CD14-positive monocyte (primary cell): ENCODE measurements at places on chromosomes 12 and 14. TPM values are rescaled to one million over a fixed set of nuclear protein-coding genes. Genes with fewer than 3 reads are reported as not detected.
A peak's percentile ranks its signal among the peaks of the same experiment; 100 is the strongest.

GRCh38 chr12:83841620-83842019 lies 1071.0 kb downstream of the SLC6A15 start:
- H3K27me3 ChIP-seq: no peaks in the 10 kb centered on the region
- no peak for DNase-seq
- no peaks in the 10 kb centered on the region for H3K4me1 ChIP-seq
- H3K4me3 ChIP-seq: no peak overlapping the region
- H3K36me3 ChIP-seq: no peaks in the 10 kb centered on the region

GRCh38 chr12:5003025-5003666 lies 40.5 kb upstream of the KCNA5 start:
- DNase-seq: no peak
- H3K36me3 ChIP-seq: no peaks in the 10 kb centered on the region
- no peak overlapping the region for H3K27ac ChIP-seq

DNA sequence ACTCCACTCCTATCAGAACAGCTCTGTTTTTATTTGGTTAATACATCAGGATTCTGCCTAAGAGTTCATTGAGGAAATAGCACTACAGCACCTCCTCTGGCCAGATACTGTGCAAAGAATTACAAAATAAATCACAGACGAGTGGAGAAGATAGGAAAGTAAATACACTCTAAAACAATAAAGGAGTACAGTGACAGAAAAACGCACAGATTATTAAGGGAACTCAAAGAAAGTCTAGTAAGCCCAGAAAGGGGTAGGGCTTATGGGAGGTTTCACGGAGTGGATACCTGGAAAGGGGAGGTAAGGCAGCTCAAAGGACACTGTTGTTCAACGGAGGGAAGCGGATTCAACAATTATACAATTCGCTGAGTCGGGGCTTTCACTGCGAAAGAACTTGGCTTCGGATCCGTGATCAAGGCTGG lies 5.5 kb downstream of the OR10AD1 start:
- peak overlapping the region; percentile 98 for H3K27ac ChIP-seq
- H3K4me1 ChIP-seq: peaks cover 47% of the 10 kb centered on the region
- H3K4me3 ChIP-seq: peak overlapping the region; percentile 78

DNA sequence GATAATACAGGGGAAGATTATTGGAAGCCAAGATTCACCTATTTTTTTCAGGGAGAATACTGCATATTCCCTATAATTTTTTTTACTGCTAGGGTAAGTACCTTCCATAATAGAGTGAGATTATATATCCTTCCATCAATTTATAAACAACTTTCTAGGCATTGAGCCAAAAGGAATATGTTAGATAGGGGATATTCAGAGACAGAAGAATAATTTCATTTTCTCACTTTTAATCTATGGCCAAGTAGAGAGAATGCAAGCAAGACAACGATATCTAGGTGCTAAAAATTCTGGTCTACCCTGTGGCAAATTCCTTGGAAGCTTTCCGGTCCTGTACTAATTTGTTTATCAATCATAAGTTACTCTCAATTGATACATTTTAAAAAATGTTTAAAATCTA lies 69.7 kb upstream of the STAC3 start:
- H3K4me1 ChIP-seq: no peaks in the 10 kb centered on the region
- no peak overlapping the region for H3K4me3 ChIP-seq
- no peak for DNase-seq
- H3K36me3 ChIP-seq: peaks cover 2% of the 10 kb centered on the region
- no peak overlapping the region for H3K27ac ChIP-seq

GRCh38 chr12:53465679-53466078 lies 13.8 kb downstream of the PCBP2 start:
- no peak overlapping the region for H3K4me3 ChIP-seq
- H3K27ac ChIP-seq: no peak overlapping the region
- H3K27me3 ChIP-seq: no peaks in the 10 kb centered on the region
- DNase-seq: no peak
- H3K4me1 ChIP-seq: no peaks in the 10 kb centered on the region

GRCh38 chr14:64997108-64997794 lies 10.6 kb downstream of the FNTB start:
- H3K4me1 ChIP-seq: peaks cover 33% of the 10 kb centered on the region
- H3K4me3 ChIP-seq: no peak overlapping the region
- H3K27me3 ChIP-seq: no peaks in the 10 kb centered on the region
- H3K27ac ChIP-seq: peak overlapping the region; percentile 3
- DNase-seq: no peak

GRCh38 chr12:122474324-122474716 lies 26.4 kb downstream of the ZCCHC8 start:
- H3K4me3 ChIP-seq: no peak overlapping the region
- H3K36me3 ChIP-seq: peaks cover 69% of the 10 kb centered on the region
- no peak for DNase-seq
- no peaks in the 10 kb centered on the region for H3K27me3 ChIP-seq
- no peaks in the 10 kb centered on the region for H3K4me1 ChIP-seq

Gene GPRC5A
- polyA plus RNA-seq: not detected

DNA sequence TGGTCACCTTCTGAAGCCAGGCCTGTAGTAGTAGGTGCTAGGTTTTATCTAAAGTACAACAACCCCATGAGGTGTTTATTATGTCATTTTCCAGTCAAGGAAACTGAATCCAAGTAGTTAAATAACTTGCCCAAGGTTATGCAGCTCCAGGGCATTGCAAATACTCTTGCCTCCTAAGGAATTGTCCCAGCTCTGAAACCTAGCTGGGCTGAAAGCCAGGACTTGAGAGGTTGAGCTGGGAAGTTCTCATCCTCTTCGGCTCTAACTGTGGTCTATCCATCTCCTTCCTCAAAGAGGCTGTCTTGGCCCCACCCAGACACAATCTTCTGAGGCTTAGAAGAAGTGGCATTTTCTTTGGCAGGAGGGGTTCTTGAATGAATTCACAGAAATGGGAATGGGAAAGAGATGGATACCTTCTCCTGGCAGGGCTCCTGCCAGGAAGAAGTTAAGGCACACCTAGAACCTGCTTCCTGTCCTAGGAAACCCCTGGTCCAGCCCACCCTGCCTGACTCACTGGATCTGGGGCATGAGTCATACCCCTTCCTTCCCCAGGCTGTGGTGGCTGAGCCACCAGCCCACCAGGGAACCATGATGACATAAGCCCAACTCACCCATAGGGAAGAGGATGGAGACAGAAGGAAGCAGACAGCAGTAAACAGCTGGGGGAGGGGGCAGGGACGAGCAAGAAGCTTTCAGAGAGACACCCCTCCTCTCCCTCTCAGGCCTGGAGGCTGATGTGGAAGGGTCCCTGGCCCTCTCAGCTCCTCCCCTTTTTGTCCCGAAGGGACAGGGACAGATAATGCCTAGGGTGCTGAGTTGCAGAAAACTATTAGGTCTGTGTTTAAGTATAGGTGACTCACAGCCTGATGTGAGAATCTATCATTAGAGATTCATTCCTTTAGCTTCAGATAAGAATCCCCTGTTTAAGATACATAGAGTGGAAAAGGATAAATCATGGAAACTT lies 2.1 kb upstream of the PLEK2 start:
- H3K4me1 ChIP-seq: peaks cover 16% of the 10 kb centered on the region
- peak; percentile 79 for DNase-seq
- peaks cover 13% of the 10 kb centered on the region for H3K27me3 ChIP-seq
- no peaks in the 10 kb centered on the region for H3K36me3 ChIP-seq
- H3K27ac ChIP-seq: no peak overlapping the region

DNA sequence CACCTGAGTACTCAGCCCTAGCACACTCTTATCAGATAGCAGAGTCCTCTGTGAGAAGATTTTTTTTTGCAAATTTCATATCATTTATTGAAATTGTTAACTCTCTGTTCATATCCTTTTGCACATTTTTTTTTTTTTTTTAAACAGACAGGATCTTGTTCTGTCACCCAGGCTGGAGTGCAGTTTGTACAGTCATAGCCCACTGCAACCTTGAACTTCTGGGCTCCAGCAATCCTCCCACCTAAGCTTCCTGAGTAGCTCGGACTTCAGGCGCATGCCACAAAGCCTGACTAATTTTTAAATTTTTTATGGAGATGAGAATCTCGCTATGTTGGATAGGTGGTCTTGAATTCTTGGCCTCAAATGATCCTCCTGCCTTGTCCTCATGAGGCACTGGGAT lies 4.3 kb downstream of the PARP2 start:
- no peak overlapping the region for H3K4me3 ChIP-seq
- no peak overlapping the region for H3K27ac ChIP-seq
- H3K27me3 ChIP-seq: no peaks in the 10 kb centered on the region
- no peak for DNase-seq

DNA sequence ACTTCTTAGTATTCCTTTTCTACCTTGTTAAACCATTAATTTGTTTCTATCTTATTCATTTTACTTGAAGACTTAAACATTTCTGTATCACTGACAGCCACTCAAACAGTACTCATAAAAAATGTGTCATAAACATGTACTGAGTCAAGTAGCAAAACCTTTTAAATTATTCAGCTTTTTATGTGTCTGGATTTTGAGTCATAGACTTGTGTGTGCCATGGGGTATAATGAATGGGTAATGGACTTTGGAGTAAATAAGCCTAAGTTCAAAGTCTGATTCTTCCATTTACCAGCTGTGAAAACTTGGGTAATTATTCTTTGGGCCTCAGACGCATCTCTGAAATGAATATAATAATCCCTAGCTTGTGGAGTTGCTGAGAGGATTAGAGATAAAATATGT lies 199.0 kb downstream of the RAD51B start:
- H3K27me3 ChIP-seq: no peaks in the 10 kb centered on the region
- no peak overlapping the region for H3K27ac ChIP-seq
- DNase-seq: no peak
- no peak overlapping the region for H3K4me3 ChIP-seq
- no peaks in the 10 kb centered on the region for H3K36me3 ChIP-seq
- H3K4me1 ChIP-seq: no peaks in the 10 kb centered on the region

DNA sequence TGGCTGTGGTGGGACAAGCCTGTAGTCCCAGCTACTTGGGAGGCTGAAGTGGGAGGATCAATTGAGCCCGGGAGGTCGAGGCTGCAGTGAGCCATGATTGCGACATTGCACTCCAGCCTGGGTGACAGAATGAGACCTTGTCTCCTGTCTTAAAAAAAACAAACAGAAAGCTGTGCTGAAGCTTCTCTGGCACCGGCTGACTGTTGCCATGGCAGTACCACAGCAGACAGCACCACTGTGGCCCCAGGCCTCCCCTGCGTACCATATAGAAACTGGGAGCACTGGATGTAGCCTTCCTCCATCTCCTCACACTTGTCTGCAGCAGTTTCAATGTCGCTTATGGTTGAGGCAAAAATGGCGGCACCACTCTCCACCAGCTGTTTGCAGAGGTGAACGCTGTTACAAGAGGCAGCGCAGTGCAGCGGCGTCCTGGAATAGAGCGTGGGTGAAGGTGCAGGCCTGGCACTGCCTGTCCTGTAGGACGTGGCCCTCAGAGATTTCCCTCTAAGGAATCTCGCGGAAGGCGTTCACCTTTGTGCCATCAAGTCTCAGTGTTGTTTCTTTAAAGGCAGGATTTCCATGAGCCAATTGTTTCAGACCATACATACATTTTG lies 21.9 kb downstream of the ZFYVE21 start:
- no peaks in the 10 kb centered on the region for H3K27me3 ChIP-seq
- peaks cover 18% of the 10 kb centered on the region for H3K36me3 ChIP-seq
- no peak overlapping the region for H3K27ac ChIP-seq
- no peaks in the 10 kb centered on the region for H3K4me1 ChIP-seq

GRCh38 chr12:82359115-82359478 lies 768 bp downstream of the METTL25 start:
- H3K36me3 ChIP-seq: peaks cover 21% of the 10 kb centered on the region
- no peaks in the 10 kb centered on the region for H3K27me3 ChIP-seq
- peaks cover 16% of the 10 kb centered on the region for H3K4me1 ChIP-seq
- DNase-seq: no peak

DNA sequence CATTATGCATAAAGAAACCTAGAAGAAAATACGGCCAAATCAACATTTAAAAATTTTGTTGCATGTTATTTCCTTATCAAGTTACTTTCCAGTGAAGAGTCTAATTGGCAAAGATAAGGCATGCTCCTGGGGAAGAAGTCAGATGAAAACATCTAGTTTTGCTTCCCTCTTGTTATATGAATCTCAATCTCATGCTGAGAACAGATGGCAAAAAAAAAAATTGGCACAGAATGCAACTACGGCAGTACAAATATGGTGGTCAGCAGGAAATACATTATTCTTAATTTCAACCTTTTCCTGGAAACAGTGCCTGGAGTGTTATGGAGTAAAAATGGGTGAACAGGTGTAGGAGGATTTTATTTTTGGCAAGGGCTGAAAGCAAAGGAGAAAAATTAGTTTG lies 32.8 kb downstream of the HECTD4 start:
- H3K27ac ChIP-seq: no peak overlapping the region
- no peaks in the 10 kb centered on the region for H3K4me1 ChIP-seq
- DNase-seq: no peak

- no peak overlapping the region for H3K27ac ChIP-seq
- H3K4me1 ChIP-seq: peaks cover 13% of the 10 kb centered on the region
- no peak overlapping the region for H3K4me3 ChIP-seq
- no peaks in the 10 kb centered on the region for H3K27me3 ChIP-seq
Measured at GRCh38 chr14:101625336-101626097, 64.2 kb downstream of the DIO3 start.

Gene NOVA1
- polyA plus RNA-seq: not detected

DNA sequence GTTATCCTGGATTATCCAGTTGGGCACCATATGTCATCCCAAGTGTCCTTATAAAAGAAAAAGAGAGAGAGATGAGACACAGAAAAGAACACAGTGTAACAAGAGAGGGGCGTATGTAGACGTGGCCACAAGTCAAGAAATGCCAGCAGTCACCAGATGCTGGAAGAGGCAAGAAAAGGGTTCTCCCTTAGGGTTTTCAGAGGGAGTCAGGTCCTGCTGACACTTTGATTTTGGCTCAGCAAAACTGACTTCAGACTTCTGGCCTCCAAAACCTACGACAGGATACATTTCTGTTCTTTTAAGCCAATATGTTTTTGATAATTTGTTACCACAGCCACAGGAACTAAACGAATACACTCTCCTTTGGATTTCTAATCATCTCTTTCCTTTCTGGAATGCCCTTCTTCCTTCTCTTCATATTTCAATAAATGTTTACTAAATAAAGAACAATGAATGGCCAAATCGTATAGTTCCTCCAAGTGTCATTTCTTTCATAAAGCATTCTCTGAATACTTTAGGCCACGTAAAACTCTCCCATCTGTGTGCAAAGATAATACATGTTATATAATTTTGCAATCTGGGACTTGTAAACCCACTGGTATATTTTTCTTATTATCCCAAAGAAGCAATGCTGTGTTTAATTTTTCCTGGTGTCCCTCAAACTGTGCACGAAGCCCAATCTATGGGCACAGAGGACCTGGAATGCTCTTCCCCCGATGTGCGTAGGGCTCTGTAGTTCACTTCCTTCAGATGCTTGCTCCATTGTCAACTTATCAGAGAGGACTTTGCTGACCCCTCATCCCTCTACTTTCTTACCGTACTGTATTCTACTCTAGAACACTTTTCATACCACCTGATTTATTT lies 303.6 kb downstream of the CEP128 start:
- no peak overlapping the region for H3K4me3 ChIP-seq
- no peaks in the 10 kb centered on the region for H3K4me1 ChIP-seq
- no peak for DNase-seq
- H3K27ac ChIP-seq: no peak overlapping the region
- H3K27me3 ChIP-seq: no peaks in the 10 kb centered on the region

DNA sequence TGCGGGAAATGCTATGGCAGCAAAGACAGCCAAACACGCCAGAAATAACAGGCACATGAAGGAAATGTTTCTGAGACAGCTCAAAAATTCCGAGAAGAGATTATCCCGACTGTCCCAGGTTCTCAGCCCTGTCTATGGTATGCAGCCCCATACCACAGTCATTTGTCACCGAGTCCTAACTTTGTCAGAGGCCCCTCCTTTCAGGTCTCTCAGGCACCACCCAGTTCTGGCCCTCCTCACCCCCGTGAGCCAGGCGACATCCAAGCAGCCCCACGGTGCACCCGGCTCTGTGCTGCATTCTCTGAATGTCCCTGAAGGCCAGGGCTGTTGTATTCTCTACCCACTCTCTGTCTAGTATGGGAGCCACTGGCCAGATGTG lies 24.0 kb downstream of the SSH1 start:
- peaks cover 13% of the 10 kb centered on the region for H3K4me1 ChIP-seq
- H3K27ac ChIP-seq: no peak overlapping the region
- no peaks in the 10 kb centered on the region for H3K27me3 ChIP-seq
- DNase-seq: no peak
